ENCODE measurements at places on chromosomes 12 and 14.

- peak; percentile 88 for DNase-seq
These were observed 23.3 kb downstream of the DMAC2L start for GRCh38 chr14:50335389-50335788.

- DNase-seq: no peak
These were observed 192.8 kb downstream of the NTF3 start for GRCh38 chr12:5624486-5625272.

DNA sequence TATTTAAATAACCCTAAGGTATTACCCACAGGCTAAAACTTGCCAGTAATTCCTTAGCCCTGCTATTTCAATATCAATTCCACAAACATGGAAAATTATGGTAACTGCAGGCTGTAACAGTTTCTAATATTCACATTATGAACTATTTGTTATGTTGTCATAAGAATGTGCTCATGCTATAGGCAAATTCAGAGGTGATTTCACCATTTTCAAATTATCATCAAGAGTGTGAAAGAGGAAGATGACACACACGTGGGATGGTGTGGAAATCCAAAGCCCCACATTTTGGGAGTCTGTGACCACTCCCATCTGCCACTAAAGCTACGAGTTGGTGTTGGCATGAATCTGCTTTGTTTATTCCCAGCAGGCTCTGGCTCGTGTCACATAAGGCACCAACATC lies 5.9 kb upstream of the MYO1A start:
- DNase-seq: no peak

- DNase-seq: no peak
These were observed 124.3 kb downstream of the PPHLN1 start for GRCh38 chr12:42450248-42450647.

GRCh38 chr12:93336291-93336741 lies 41.4 kb upstream of the NUDT4 start:
- no peak for DNase-seq

GRCh38 chr12:19273482-19274330 lies 144.2 kb downstream of the PLEKHA5 start:
- peak; percentile 75 for DNase-seq

- no peak for DNase-seq
These were observed 41.2 kb downstream of the YLPM1 start for GRCh38 chr14:74804219-74804825.
